ENCODE measurements at places on chromosomes 7 and 10.

DNA sequence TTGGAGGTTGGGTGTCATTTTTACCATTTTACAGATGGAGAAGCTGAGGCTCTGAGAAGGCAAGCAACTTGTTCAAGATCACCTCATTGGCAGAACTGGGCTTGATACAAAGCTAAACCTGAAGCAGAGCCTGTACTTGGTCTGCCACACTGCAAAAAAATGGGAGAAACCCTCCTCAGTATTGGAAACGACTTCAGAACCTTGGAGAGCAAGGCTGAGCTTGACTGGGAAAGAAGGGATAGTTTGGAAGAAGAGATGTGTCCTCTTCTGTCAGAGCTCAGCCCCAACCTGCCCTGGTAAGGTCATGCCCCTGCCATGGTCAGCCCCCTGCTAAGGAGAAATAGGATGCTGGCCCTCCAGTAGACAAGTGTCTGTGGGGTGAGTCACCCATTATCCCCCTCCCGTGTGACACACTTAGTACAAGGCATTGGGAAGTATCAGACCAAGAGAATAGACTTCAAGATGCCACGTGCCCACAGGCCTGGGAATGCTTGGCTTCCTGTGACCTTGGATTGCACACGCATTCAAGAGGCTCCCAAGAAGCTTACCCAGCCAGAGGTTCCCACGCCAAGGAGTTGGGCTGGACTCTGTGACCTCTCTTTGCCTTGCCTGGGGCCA, 56.2 kb upstream of the SMNDC1 start:
- DNase-seq: no peak
- no peaks in the 10 kb centered on the region for H3K27me3 ChIP-seq
- H3K36me3 ChIP-seq: no peaks in the 10 kb centered on the region
- H3K4me1 ChIP-seq: peaks cover 84% of the 10 kb centered on the region
- H3K4me3 ChIP-seq: no peak overlapping the region

DNA sequence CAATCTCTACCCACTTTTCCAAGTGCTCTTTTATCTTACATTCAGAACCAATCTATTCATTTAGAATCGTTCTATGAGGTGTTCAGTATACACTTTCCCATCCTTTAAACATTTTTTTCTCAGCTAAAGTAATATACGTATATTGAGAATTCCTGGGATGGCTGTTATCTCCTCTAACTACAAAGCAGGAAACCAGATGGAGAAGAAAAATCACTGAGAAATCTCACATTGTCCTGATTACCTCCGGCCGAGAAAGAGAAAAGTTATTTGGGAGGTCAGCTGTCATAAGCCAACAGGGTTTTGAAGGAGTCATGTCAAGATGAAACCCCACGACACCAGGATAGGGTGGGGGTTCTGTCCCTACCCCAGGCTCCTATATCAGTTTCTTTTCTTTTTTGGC, 99.2 kb upstream of the KDM7A start:
- no peak overlapping the region for H3K4me3 ChIP-seq
- H3K27me3 ChIP-seq: no peaks in the 10 kb centered on the region
- H3K27ac ChIP-seq: no peak overlapping the region
- peaks cover 4% of the 10 kb centered on the region for H3K4me1 ChIP-seq
- no peak for DNase-seq

DNA sequence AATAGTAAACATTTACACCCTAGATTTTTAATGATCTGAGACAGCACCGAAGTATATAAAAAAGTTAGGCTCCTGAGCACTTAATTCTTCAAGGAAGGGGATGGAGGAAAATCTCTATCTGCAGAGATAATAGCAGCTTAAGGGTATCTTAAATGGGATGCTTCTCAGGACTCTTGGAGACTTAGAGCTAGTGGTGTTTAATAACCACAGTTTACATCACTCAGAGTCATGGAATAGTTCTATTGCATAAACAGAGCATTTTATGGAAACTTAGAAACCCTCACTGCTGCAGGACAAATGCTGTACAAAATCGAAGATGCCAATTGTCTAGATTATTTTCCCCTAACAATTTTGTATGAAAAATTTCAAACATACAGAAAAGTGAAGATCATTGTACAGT, 398.9 kb upstream of the GALNT17 start:
- no peaks in the 10 kb centered on the region for H3K36me3 ChIP-seq
- no peaks in the 10 kb centered on the region for H3K27me3 ChIP-seq
- H3K27ac ChIP-seq: no peak overlapping the region
- H3K4me3 ChIP-seq: no peak overlapping the region
- no peak for DNase-seq

GRCh38 chr7:129089521-129090212, 34.8 kb upstream of the TNPO3 start:
- H3K4me1 ChIP-seq: peaks cover 10% of the 10 kb centered on the region
- H3K4me3 ChIP-seq: no peak overlapping the region
- H3K36me3 ChIP-seq: no peaks in the 10 kb centered on the region
- H3K27ac ChIP-seq: no peak overlapping the region
- no peaks in the 10 kb centered on the region for H3K27me3 ChIP-seq
- DNase-seq: peak; percentile 16

- H3K4me3 ChIP-seq: no peak overlapping the region
- no peaks in the 10 kb centered on the region for H3K27me3 ChIP-seq
- no peaks in the 10 kb centered on the region for H3K36me3 ChIP-seq
- no peak overlapping the region for H3K27ac ChIP-seq
- peaks cover 17% of the 10 kb centered on the region for H3K4me1 ChIP-seq
Observed at GRCh38 chr10:51881213-51881612, 181.8 kb upstream of the CSTF2T start.

- no peaks in the 10 kb centered on the region for H3K36me3 ChIP-seq
- DNase-seq: no peak
- H3K4me3 ChIP-seq: no peak overlapping the region
- H3K4me1 ChIP-seq: no peaks in the 10 kb centered on the region
- H3K27ac ChIP-seq: no peak overlapping the region
Observed at GRCh38 chr10:15591937-15592336, 127.8 kb downstream of the ITGA8 start.

GRCh38 chr10:62587011-62587410, 212.8 kb downstream of the ZNF365 start:
- no peak overlapping the region for H3K27ac ChIP-seq
- no peaks in the 10 kb centered on the region for H3K4me1 ChIP-seq
- no peaks in the 10 kb centered on the region for H3K36me3 ChIP-seq
- H3K27me3 ChIP-seq: peaks cover 17% of the 10 kb centered on the region

DNA sequence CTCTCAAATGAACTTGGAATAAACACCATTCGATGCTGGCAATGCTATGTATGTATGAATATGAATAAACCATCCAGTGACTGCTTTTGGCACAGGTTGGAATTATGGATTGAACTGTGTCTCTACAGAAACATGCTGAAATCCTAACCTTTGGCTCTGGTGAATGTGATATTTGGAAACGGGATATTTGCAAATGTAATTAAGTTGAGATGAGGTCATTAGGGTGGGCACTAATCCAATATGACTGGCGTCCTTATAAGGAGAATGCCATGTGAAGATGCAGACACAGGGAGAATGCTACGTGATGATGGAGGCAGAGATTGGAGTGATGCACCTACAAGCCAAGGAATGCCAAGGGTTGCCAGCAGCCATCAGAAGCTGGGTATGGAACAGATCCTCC, 3.4 kb upstream of the ACTR3B start:
- H3K27me3 ChIP-seq: no peaks in the 10 kb centered on the region
- peaks cover 3% of the 10 kb centered on the region for H3K36me3 ChIP-seq
- H3K27ac ChIP-seq: no peak overlapping the region

- peaks cover 17% of the 10 kb centered on the region for H3K4me1 ChIP-seq
- no peaks in the 10 kb centered on the region for H3K27me3 ChIP-seq
- H3K27ac ChIP-seq: no peak overlapping the region
- peaks cover 4% of the 10 kb centered on the region for H3K36me3 ChIP-seq
Observed at GRCh38 chr7:1951600-1951999, 281.1 kb downstream of the MAD1L1 start.
